Epithelial cell of proximal tubule (primary cell): ENCODE measurements at places on chromosomes 4 and X. TPM values are rescaled to one million over a fixed set of nuclear protein-coding genes. Genes with fewer than 3 reads are reported as not detected.

GRCh38 chr4:90715242-90715641 is 588.0 kb downstream of the CCSER1 start:
- DNase-seq = peak; percentile 30

The TMEM144 gene
- total RNA-seq = 2.9 and 3.5 TPM in 2 replicates

- DNase-seq = no peak
Measured at GRCh38 chrX:103396186-103396585, 19.8 kb downstream of the BEX3 start.

GRCh38 chr4:6435010-6435409 is 37.4 kb downstream of the PPP2R2C start:
- no peak for DNase-seq

DNA sequence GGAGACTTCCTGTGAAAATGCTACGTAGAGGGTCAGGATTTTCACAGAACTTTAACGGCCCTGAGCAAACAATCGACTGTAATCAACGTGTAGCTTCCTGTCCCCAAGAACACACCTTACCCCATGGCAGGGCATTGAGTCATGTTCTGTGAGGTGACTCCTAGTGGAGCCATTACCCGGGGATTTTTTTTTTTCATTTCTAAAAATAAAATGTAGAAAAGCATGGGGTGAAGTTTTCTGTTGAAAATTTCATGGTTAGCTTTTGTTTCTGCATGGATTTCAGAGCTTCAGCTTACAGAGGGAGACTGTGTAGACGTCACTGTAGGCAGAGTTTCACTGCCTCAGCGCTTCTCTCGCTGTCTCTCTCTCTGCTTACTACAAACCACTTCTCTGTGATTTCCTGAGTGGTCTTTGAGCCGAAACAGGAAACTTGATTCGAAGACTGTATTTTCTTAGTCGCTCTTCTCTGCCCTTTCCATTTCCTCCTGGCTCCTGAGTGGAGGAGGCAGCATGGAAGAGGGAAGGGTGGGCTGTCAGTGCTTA is 111.7 kb downstream of the NFKB1 start:
- DNase-seq = no peak

- no peak for DNase-seq
Measured at GRCh38 chr4:180766045-180766444, 1477.2 kb upstream of the TENM3 start.

The SEC24B gene
- 16.8 and 22.2 TPM in 2 replicates for total RNA-seq

- DNase-seq = no peak
Measured at GRCh38 chrX:13216139-13216538, 103.7 kb downstream of the ATXN3L start.

GRCh38 chr4:177001271-177002175 is 208.8 kb upstream of the VEGFC start:
- no peak for DNase-seq
